ENCODE measurements at places on chromosomes 12 and 14.

DNA sequence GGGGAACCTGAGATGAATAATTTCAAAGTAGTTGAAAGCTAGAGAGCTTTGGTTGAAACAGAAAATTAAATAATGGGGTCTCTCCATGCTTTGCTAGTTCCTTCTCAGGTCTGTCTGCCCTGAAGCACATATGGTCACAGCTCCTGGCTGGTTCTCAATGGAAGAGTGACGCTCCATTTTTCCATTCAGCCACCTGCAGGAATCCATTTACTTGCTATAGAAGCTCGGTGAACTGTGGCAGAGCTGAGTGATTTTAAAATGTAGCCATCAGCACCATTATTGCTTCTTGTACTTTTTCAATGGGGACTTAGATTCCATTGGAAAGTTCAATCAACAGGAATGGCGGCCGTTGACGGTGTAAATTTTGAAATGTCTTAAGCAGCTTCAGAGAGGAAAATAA is 525.2 kb downstream of the GLT1D1 start:
- DNase-seq, result no peak

- DNase-seq, result no peak
Measured at GRCh38 chr14:104353921-104354701, 215.7 kb downstream of the KIF26A start.

DNA sequence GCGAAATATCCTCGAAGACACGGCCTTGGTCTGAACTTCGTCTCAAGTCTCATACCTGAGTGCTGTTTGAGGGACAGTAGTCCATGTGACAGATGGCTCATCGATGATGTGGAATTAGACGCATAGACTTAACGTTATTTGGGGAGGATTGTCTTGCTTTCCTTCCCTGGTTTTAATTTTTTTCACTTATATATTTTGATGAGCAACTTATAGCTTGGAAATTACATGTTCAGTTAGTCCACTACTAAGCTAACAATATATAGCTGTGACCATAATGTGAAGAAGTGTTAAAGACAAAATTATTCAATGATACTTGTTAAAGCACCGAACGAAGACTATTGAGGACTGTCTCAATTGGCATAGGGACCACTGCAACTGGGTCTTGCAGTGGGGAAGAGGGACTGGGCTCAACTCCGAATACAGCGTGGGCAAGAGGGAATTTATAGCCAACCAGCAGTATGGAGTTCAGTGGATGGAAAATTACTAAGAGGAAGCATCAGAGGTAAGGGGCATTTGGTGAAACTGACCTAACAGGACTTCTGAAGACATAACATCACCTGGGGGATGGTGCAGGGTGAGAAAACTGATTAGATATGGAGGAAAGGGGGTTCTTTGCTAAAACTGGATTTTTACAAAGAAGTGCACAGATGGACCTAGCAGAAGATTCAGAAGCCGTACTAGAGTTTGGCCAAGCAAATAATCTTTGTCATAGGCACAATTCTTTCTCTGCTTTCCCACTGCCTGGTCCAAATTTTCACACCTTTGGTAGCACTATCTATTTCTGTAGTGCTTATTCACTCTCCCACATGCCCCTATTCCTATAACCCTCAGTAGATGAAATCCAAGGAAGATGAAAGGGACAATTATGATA is 910 bp upstream of the TM7SF3 start:
- DNase-seq, result no peak

DNA sequence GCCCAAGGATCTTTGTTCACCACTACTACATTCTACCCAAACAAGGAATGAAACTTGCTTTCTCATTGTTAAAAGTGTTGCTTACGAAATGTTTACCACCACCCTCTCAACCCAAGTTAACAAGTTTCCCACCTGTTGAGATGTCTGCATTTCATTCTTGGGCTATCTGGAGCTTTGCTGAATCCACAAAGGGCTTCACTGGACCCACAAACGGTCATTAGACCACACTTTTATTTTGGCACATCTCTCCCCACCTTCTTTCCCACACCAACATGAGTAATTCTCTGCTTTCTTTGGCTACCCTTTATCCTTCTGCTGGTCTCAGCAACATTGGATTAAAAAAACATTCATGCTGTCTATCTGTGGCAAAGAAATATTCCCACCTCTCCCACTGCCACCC is 78.0 kb downstream of the TMEM260 start:
- no peak for DNase-seq

DNA sequence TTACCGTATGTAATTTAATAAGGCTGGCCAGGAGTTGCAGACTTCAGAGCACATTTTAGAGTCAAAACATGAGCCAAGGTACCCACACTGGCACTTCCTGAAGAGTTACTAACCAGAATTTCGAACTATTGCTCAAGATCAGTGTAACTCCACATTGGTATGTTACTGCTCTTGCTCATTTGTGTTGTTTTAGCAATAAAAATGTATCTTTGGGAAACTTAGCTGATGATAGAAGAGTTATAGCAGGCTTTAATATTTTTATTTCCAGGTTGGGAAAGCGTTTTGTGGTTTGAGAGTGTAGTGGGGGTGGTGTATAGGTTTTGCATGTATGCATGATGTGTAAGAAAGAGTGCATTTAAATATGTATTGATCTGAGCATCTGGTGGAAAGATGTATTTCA is 96.6 kb downstream of the SCN8A start:
- DNase-seq, result no peak

DNA sequence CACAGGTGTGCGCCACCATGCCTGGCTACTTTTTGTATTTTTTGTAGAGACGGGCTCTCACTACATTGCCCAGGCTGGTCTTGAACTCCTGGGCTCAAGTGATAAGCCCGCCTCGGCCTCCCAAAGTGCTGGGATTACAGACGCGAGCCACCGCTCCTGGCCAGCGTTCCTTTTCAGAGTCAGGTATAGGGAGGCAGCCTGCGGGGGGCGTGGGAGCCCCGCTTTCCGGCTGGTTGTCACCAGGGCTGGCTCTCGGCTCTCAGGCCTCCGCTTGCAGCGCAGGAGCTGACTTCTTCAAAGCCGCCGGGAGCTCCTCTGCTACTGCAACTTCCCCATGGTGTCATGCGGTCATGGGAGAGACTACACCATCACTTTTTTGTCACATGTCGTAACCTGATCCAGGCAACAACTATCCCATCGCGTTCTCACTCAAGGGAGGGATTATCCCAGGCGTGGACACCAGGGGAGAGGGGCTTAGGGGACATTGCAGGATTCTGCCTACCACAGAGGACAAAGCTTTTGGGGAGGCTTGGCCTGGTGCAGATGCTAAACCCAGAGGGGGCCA is 129.4 kb downstream of the SCARB1 start:
- DNase-seq, result no peak

DNA sequence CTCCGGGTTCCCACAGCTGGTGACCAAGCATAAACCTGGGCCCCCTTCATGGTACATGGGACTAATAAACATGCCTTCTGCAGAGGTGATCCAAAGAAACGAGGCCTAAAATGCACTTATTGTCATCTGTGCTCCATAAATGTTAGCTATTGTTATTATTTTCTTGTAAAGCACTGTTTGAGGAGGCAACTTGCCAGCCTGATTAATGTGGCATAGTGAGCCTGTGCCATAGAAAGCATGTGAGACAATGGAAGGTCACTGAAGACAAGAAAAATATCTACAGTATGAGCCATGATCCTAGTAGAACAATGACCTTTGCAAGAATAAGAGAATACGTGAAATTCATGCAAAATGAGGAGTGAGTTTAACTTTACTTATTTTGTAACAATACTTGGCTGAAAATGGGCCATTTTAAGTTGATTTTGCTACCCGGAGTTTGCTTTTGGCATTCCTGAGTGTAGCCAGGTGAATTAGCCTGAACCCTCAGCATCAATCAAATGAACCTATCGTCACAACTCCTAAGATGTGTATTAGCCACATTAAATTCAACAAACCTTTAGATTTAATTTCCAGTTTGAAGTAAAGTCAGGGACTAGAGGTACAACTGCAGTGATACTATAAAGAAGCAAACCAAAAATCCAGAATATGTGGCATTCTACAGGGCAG is 52.2 kb downstream of the CPM start:
- peak; percentile 2 for DNase-seq

DNA sequence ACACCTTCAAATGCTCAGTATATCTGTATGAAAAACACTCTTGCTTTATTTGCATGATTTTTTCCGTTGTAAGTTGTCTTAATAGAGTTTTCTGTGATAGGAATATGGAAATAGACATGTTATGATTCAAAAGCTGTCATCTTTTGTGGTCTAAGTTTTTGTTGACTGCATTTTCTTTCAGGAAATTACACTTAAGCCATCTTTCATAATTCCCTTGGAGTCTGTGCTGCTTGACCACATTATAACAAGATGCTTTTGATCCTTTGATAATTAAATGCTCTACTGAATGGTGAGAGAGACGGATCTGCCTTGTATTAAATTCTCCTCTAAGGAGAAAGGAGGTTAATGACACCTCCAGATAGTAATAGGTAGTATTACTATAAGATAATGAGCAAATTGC is 272.8 kb upstream of the DAAM1 start:
- no peak for DNase-seq

- no peak for DNase-seq
Measured at GRCh38 chr12:76611533-76611932, 52.0 kb upstream of the OSBPL8 start.

- DNase-seq, result no peak
Measured at GRCh38 chr14:103830511-103831270, 16.7 kb downstream of the PPP1R13B start.

- no peak for DNase-seq
Measured at GRCh38 chr14:29895591-29896083, 32.0 kb downstream of the PRKD1 start.

GRCh38 chr14:88901189-88901588 is 76.7 kb downstream of the TTC8 start:
- no peak for DNase-seq

- no peak for DNase-seq
Measured at GRCh38 chr12:94722664-94723063, 72.3 kb upstream of the TMCC3 start.

DNA sequence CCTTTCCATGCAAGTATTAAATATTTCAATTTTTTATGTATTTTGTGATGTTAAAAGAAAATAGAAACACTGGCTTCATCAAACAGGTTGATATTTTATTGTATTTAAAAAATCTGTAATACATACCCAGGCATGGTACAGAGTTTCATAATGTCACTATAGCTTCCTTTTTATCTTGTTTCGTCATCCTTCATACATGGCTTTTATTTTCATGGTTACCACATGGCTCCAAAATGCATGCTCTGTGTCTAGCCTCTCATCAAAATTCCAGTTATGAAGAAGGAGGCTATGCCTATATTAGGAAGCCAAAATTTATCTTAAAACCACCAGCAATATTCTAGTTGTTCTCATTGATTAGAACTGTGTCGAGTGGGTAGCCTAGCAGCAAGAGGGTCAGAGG is 464.8 kb downstream of the BTG1 start:
- DNase-seq, result no peak

- DNase-seq, result no peak
Measured at GRCh38 chr12:52364901-52365489, 2.3 kb downstream of the KRT85 start.

- DNase-seq, result peak; percentile 52
Measured at GRCh38 chr12:106195621-106196027, 52.2 kb downstream of the CKAP4 start.

GRCh38 chr14:94921882-94922585 is 152.1 kb upstream of the GSC start:
- no peak for DNase-seq

DNA sequence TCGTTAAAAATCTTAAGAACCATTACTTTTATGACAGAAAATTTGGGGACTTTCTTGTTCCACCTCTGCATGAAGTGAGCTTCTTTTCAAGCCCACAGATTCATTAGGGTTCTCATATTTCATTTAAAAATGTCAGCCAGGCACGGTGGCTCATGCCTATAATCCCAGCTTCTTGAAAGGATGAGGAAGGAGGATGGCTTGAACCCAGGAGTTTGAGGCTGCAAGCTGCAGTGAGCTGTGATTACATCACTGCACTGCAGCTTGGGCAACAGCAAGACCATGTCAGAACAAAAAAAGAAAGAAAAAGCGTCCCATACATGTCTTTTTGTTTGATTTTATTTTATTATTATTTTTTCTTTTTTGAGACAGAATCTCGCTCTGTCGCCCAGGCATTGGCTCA is 43.4 kb upstream of the ATF1 start:
- DNase-seq, result no peak

DNA sequence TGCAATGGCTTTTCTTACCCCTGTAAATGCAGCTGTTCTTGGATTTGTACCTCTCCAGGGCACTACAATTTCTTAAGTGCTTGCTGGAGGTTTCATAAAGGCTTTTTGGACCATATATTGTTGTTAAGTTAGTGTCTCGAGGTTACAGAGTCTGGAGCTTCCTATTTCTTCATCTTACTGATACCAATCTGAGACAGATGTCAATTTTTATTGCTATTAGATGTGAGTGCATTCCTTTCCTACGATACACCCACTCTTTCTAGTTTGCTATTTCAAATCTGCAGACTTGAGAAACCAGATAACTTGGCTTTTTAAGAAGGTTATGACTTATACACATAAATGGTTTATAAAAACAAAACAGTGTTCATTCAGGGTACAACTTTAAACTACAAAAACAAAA is 2.1 kb downstream of the NOXRED1 start:
- no peak for DNase-seq

- no peak for DNase-seq
Measured at GRCh38 chr14:65095633-65096205, 6.6 kb downstream of the MAX start.

DNA sequence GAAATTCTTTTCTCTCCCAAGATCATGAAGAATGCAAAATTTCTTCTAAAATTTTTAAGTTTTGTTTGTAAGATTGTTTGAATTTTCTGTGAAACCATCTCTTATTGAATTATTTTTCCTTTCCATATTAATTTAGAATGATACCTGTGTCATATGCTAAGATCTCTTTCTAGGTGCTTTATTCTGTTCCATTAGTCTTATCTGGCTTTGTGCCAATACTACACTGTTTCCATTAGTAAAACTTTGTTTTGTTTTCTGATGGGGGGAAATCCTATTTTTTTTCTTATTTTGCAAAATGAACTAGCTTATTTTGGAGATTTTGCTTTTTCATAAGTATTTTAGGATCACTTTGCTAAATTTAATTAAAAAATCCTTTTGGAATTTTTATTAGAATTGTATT is 193.9 kb downstream of the FUT8 start:
- DNase-seq, result no peak

DNA sequence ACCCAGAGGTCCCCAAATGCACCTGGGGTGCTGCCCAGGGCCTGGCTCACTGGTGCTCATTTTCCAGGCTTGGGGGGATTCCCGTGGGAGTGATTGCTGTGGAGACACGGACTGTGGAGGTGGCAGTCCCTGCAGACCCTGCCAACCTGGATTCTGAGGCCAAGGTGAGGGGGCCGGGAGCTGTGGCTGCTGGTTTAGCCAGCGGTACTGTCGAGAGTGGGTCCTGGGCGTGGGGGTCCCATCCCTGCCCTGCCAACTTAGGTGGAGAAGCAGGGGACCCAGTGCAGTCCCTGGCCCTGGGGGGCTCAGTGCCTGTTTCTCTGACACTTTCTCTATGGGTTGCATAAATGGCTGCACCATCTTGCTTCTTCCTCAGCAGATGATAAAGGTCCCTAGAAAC is 50.9 kb downstream of the FOXN4 start:
- DNase-seq, result no peak

DNA sequence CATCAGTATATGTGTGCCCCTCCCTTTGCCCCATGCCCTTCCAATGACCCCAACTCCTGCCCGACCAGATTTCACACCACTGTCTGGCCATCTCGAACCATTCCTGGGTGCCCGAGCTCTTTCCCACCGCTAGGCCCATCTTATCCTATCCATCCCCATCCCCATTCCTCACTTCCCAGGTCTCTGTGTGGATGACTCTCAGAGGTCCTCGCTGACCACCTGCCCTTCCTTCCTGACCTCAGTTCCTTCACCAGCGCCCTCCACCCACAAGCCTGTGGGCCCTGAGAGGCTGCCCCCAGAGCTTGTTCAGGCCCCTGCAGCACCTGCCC is 49.1 kb downstream of the CYP46A1 start:
- no peak for DNase-seq
